ENCODE measurements at places on chromosomes 5 and 9.

DNA sequence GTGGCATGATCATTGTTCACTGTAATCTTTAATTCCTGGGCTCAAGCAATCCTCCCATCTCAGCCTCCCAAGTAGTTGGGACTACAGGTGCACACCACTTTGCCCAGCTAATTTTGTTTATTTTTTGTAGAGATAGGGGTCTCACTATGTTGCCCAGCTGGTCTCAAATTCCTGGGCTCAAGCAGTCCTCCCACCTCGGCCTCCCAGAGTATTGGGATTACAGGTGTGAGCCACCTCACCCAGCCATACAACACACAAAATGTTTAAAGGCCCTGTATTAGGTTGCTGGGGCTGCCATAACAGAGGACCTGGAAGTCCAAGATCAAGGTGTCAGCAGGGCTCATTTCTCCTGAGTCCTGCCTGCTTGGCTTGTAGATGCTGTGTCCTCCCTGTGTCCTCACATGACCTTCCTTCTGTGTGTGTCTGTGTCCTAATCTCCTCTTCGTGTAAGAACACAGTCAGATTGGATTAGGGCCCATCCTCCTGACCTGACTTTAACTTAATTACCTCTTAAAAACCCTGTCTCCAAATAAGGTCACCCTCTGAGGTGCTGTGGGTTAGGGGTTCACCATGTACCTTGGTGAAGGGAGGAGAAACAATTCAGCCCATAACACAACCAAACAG is 5.4 kb downstream of the UBE2QL1 start:
- DNase-seq = no peak

DNA sequence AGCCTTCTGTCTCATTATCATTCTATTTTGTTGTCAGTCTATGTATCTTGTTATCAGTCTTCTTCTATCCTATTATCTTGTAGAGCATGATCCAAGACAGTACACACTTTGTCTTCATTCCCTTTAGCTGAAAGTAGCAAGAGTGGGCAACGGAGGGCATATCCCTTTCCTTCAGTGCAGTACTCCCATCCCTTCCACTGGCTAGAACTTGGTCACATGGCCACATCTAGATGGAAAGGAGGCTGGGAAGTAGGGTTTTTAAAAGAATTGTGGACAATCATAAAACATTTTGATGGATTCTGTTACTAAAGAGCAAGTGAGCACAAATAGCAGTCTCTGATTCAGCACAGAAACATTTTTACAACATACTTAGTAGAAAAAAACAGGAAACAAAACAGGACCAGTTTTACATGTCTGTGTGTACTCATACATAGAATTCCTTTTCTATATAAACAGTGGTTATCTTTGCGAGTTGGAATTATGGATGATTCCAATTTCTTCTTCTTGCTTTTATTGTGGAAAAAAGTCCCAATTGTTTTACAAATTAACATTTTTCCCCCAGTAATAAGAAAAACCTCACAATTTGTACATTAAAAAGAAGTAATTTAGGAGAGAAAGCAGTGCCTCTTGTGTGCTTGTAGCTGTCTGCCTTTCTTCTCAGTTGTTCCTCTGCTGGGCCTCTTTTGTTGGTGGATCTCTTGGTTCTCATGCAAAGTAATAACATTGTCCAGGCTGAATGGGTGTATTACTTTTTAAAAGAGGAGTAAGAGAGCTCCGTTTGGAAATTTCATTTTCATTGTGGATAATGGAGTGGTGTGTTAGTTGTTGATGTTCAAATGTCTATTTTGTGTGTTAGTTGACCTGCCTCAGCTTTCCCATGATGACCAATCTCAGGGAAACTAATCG is 410.9 kb upstream of the TRPC7 start:
- DNase-seq = no peak

DNA sequence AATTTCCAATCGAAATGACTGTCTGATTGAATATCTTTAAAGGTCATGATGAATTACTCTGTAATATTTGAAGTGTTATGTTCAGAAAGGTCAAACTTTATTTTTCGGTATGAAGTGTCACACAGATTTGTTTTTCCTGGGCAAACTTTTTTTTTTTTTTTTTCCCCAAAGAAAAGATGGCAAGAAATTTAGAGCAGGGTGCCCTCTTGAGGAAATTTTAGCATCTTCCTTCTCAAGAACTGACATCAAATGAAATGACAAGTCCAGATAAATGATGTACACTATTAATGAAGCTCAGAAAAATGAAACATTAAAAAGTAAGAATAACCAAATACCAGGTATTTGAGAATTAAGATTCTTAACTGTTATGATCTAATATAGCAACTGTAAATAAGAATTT is 123.6 kb downstream of the INVS start:
- DNase-seq = no peak

DNA sequence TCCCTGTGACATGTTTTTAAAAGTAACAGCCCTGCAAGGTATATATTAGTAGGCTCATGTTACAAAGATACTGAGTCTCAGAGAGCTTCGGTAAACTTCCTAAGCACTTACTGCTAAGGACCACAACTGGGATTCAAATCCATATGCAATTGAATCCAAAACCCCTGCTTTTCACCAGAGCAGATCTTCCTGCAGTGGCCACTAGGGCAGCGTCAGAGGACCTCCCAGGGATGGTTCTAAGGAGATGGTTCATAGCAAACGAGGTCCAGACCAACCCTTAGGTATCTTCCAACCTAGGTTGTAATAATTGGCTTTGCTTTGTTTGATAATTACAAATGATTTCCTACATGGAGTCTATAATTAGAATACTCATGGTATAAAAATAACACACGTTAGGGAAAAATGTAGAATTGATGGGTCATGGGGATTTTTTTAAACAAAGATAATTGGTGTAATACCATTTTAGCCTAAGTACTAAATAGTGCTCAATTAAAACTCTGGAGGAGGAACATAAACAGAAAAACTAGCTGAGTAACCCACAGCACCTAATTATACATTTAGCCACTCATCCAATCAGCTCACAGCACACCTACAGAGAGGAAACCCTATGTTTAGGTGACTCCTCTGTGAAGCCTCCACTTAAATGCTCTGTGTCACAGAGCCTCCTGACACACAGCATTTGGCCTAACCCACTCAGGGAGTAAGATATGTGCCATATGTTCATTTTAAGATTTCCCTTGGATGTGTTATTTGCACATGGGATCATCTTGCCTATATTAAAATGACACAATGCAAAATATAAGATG is 10.0 kb upstream of the CAST start:
- no peak for DNase-seq

GRCh38 chr9:134720136-134720753 is 78.6 kb downstream of the COL5A1 start:
- DNase-seq = no peak

- DNase-seq = no peak
Measured at GRCh38 chr5:54087436-54087835, 222.9 kb downstream of the ARL15 start.

DNA sequence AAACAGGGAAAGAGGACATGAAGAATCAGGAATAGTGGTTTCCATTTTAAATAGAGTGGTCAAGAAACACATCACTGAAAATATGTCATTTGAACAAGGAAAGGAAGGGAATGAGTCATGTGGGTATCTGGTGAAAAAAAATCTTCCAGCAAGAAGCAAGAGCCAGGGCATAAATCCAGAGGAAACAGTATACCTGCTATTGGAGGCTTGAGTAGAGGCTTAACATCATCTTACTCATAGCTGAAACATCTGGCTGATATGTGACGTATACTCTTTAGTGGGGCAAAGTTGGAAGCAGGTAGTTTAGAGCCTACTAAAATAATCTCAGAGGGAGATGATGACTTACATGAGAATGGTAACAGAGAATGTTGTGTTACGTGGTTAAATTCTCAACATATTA is 517.2 kb downstream of the CAAP1 start:
- no peak for DNase-seq

DNA sequence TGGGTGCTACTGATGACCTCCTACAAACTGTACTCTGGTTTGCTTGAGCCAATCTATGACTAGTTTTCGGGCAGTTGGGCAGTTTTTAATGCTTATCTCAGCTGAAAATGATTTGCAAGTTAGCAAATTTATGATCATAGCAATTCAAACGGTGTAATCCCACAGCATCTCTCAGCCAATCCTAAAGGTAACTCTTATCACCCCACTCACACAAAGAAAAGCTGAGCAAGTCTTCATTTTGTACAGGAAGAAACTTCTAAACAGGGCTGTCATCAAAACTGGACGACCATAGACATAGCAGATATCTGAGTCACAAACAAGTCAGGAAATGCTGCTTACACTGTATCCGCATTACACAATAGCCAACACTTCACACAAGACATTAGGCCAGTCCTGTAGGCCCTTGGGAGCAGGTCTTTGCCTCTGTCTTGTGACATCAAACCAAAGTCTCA is 2.6 kb upstream of the ENC1 start:
- no peak for DNase-seq

DNA sequence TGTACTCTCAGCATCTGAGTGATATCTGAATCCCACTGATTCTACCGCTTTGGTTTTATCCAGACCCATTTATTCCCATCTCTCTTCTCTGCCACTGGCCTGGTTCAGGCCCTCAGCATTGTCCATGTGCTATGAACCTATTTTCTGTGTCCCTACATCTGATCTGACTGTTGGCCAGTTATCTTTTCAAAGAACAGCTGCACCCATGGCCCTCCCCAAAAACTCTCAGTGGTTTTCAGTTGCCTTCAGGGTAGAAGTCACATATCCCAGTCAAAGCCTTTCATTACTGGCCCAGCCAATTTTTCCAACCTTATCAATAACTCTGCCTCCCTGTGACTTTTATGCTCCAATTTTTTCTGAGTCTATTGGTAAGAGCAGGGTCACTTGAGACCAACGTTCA is 297.0 kb downstream of the TRIM32 start:
- no peak for DNase-seq

GRCh38 chr5:138700581-138701362 is 52.5 kb upstream of the CTNNA1 start:
- DNase-seq = no peak

DNA sequence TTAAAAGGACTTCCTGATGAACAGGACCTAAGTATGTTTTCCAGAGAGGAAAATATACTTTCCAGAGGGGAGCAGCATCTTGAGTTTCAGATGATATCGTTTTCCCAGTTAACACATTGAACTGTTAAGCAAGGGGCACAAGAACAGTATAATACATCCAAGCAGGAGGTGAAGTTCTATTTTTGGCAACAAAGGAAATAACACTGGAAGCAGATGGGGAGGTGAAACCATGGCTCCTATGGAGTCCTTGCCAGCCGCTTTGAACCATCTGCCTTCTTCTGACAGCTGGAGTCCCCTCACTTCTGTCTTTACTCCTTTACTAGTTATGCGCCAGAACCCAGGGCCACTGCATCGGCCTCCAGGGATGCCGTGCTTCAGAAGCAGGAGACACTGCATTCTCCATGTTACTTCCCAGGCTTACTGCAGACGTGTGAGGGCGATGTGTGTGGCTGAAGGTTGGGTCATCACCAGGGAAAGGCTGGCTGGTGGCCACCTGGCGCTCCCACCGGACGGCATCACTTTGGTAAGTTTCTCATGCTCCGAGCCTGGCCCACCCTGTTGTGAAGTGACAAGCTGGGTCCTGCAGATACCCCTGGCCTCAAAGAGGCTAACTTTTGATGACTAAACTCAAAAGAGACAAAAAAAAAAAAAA is 77.8 kb downstream of the TTLL11 start:
- DNase-seq = no peak

GRCh38 chr5:1975898-1976765 is 93.4 kb upstream of the IRX4 start:
- no peak for DNase-seq

- no peak for DNase-seq
Measured at GRCh38 chr5:151683986-151684588, 2.6 kb downstream of the SPARC start.

GRCh38 chr5:79702606-79703380 is 13.2 kb downstream of the CMYA5 start:
- DNase-seq = peak; percentile 56

- no peak for DNase-seq
Measured at GRCh38 chr5:153802050-153802821, 236.5 kb downstream of the FAM114A2 start.

GRCh38 chr9:124248066-124248465 is 9.7 kb upstream of the NEK6 start:
- DNase-seq = peak; percentile 23

GRCh38 chr5:147576646-147577535 is 67.0 kb upstream of the DPYSL3 start:
- DNase-seq = peak; percentile 56

DNA sequence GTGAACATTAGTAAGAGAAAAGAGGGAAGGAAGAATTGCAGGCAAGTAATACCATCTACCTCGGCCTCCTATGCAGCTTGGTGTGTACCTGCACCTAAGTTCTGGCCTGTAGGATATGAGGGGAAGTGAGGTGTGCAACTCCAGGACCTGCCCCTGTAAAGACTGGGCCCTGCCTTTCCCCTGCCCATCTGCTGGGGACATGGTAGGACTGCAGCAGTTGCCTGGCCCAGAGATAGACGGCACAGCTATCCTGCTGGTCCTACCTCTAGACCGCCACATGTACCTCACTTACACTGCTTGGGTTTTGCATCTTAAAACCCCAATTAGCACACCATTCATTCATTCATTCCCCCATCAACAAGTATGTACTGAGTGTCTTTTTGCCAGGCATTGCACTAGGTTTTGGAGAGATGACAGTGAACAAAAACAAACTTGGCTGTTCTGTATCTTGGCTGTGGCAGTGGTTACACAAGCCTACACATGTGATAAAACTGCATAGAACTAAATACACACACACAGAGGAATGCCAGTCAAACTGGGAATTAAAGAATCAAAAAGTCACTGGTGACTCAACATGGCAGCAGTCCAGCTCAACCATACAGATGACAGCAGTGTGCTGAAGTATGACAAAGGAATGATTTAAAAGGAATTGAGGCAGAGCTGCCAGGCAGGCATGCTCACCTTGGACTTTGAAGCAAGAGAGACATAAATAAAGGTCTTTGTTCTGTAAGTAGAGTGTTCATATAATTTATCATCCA is 23.3 kb upstream of the MGAT1 start:
- DNase-seq = no peak

DNA sequence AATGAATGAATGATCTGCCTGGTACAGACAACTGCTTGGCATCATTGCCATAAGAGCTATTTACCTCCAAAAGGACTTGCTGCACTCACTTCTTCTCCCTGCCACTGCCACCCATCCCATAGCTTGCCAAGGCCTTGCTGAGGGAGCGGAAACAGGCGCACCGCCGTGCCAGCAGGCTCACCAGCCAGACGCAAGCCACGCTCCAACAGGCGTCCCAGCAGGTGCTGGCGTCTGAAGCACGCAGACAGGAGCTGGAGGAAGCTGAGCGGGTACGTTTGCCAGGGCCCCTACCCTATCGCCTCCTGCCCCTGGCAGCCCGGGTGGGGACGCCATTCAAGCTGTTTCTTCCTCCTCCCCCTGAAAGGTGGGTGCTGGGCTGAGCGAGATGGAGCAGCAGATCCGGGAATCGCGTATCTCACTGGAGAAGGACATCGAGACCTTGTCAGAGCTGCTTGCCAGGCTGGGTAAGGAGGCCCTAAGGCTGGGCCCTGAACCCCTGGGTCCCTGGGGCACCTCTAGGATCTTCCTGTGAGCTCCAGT is 8.9 kb upstream of the AIF1L start:
- no peak for DNase-seq

GRCh38 chr5:7589800-7590199 is 193.9 kb downstream of the ADCY2 start:
- DNase-seq = no peak

GRCh38 chr9:105127863-105128220 is 116.6 kb upstream of the SLC44A1 start:
- DNase-seq = no peak

All from activated naive CD8-positive, alpha-beta T cell treated with anti-CD3 and anti-CD28 coated beads, Interleukin-2, amount 10 ng/mL, durations not matched to agents 7 days and 5 days (primary cell).